ENCODE measurements at places on chromosomes 4 and X.

- DNase-seq = no peak
Observed at GRCh38 chrX:130119312-130119898, 9.1 kb upstream of the ELF4 start.

DNA sequence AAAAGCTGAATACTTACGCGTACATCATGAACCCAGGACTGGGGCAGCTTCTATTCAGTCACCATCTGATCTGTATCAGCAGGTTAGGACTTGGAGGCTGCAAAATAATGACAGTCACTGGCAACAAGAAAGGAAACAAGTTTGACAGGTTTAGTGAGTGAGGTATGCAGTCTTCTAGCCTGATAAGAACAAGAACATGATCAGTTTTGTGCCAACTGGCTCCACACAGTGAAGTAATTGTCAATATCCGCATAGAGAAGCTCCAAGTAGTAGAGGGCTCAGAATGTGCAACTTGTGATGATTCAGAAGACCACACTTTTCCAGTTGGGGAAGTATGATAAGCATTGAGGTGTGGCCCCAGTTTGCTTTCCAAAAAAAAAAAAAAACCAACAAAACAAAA, at the start of gene TMPRSS11F:
TMPRSS11F (minus strand) TSS at position 77 of the 400 bp plus-strand sequence; CDS start at position 28, 49 bp downstream.
- DNase-seq = peak; percentile 75

DNA sequence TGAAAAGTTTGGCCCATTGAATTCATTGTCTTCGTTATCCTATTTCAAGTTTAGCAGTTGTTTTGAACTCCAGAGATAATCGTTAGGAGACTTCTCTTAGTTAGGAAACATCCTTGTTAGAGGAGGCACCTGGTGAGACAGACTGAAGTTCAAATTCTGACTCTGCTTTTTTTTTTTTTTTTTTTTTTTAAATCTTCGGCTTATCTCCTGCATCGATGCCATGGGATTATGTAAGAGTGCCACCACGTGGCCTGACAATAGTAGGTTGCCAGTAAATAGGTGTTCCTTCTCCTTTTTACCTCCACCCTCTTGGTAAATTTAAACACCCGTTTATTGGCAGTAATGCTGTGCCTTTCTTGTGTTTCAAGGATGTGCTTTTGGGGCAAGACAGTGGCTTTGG, 149.3 kb downstream of the SOWAHB start:
- DNase-seq = peak; percentile 68

DNA sequence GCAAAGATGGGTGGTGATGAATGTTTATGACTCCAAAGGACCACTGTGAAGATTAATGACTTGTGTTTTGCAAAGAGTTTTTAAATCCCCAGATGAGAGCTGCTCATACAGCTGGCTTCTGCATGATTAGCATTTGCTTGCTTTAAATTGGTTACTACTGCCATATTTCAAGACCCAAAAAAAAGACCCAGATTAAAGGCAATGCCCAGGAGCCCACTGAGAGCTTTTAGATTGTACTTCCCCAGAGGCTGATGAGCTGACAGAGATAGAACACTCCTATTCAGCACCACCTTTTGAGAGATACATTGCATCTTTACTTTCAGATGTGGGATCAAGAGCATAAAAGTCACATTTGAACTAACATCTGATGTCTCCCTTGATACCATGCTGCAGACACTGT, 142.0 kb downstream of the HNRNPD start:
- no peak for DNase-seq

DNA sequence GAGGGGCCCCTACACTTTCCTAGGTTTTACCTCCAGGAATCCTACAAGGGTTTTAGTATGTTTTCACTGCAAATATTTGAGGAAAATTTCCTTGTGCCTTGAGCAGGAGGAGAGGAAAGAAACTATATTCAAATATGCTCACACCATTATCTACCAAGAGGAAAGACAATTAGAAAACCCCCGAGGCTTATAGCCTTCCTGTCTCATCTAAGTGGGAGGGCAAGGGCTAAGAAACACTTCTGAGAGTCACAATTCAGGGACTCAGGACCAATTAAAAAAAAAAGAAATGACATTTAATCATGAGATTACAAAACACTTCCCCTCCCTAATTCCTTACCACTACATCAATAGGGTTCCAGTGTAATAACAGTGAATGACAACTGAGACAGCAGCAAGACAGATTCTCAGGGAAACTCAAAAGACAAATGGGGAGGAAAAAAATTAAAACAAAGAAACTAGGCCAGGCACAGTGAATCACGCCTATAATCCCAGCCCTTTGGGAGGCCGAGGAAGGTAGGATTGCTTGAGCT, 45.6 kb downstream of the ATRX start:
- DNase-seq = no peak

Data from hematopoietic multipotent progenitor cell treated with erythropoietin and hydrocortisone succinate and interleukin-3 and kit ligand, for 6 days (in vitro differentiated cells).